ENCODE measurements at places on chromosomes 3 and 15.

DNA sequence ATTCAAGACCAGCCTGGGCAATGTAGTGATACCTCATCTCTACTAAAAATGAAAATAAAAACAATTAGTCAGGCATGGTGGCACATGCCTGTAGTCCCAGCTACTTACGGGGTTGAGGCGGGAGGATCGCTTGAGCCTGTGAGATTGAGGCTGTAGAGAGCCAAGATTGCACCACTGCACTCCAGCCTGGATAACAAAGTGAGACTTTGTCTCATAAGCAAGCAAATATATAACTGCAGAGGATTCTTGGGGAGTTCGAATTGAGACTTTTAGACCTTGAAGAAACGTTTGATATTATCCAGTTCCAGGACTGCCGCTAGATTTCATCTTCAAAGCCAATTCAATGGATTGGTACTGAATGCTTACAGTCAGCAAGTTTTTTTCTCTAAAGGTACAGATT, 11.9 kb upstream of the RARB start:
- DNase-seq: no peak

DNA sequence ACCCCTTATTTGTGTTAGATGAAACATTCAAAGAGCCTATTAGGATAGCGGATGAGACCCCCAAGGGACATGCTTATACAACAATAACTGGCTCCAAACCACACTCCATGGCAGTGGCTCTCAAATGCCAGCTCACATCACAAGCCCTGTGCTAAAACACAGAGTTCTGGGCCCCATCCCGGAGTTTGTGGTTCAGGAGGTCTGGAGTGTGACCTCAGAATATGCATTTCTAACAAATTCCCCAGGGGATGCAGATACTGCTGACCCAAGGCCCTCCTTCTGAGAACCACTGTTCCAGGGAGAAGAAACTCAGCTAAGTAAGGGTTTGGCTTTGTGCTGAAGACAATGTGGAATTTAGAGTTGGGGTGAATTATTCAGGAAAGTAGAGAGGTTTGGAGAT, 3.6 kb downstream of the CCRL2 start:
- no peak for DNase-seq

GRCh38 chr15:50979041-50979440, 70.6 kb downstream of the AP4E1 start:
- DNase-seq: no peak

DNA sequence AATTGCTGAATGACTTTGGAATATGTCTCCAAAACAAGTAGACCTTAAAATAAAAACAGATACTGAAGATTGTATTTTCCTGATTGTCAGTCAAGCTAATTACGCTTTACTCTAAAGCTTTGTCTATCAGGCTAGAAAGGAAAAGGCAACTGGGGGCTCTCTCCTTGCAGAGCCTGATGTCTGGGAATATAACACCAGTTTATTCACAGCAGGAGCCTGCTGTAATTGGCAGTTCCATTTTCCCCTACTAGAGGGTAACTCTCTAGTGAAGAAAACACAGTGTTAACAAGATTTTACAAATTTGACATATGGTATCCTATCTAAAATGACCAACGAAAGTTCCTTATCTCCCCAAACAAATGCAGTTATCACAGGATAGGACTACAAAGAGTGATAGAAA, 158.8 kb downstream of the PDZRN3 start:
- no peak for DNase-seq

GRCh38 chr15:91572110-91572509, 281.4 kb upstream of the SLCO3A1 start:
- no peak for DNase-seq
